ENCODE measurements at places on chromosomes 4 and X. TPM values are rescaled to one million over a fixed set of nuclear protein-coding genes. Genes with fewer than 3 reads are reported as not detected.

Gene OSTC
- total RNA-seq = 189 TPM

Gene CRLF2
- not detected for total RNA-seq

Gene TBX22
- not detected for total RNA-seq

Gene UNC5C
- 2.5 TPM for total RNA-seq

Gene GABRG1
- not detected for total RNA-seq

Gene TKTL2
- total RNA-seq = not detected

Gene GPR50
- not detected for total RNA-seq

Gene SYNPO2
- total RNA-seq = 2.0 TPM

Gene GLRA2
- not detected for total RNA-seq

Gene GNRHR
- total RNA-seq = not detected

Gene EMCN
- total RNA-seq = 0.29 TPM

Gene CT47B1
- not detected for total RNA-seq

Gene POLN
- 5.3 TPM for total RNA-seq

Gene NEXMIF
- total RNA-seq = not detected

Gene PGM2
- total RNA-seq = 24.7 TPM

Gene ZNF711
- under 0.01 TPM for total RNA-seq

Gene HMGB3
- total RNA-seq = 23.0 TPM

Gene TEX13C
- total RNA-seq = not detected

Gene ERAS
- total RNA-seq = not detected

Gene MAMLD1
- total RNA-seq = 1.3 TPM

Gene FHIP1A
- 0.29 TPM for total RNA-seq
